Hair follicular keratinocyte (primary cell): ENCODE measurements at places on chromosomes 16 and 17. TPM values are rescaled to one million over a fixed set of nuclear protein-coding genes. Genes with fewer than 3 reads are reported as not detected.

The KRT20 gene
- not detected in 2 replicates for total RNA-seq

The GAST gene
- not detected in 2 replicates for total RNA-seq

The LRRC46 gene
- not detected in 2 replicates for total RNA-seq

The WFIKKN1 gene
- total RNA-seq, result 0.47 TPM in 1 of 2 replicates, not detected in the other

The COG7 gene
- total RNA-seq, result 10.2 TPM in 2 replicates

The TEX14 gene
- total RNA-seq, result not detected in 2 replicates

The RMI2 gene
- total RNA-seq, result 11.7 and 17.4 TPM in 2 replicates

The GLP2R gene
- not detected in 2 replicates for total RNA-seq

The CDH1 gene
- 99.8 and 120 TPM in 2 replicates for total RNA-seq

The TEKT3 gene
- total RNA-seq, result not detected in 2 replicates

The TNFRSF17 gene
- not detected in 2 replicates for total RNA-seq

The IGSF6 gene
- total RNA-seq, result 0.15 TPM in 1 of 2 replicates, not detected in the other

The CEP295NL gene
- total RNA-seq, result not detected in 2 replicates

The HYDIN gene
- 0.08 and 0.19 TPM in 2 replicates for total RNA-seq

The HS3ST3B1 gene
- total RNA-seq, result 0.08 and 0.99 TPM in 2 replicates

The CCL22 gene
- total RNA-seq, result not detected in 2 replicates
